Right ventricle myocardium superior (tissue), 1 donor: ENCODE measurements at places on chromosomes 7 and 10.
A peak's percentile ranks its signal among the peaks of the same experiment; 100 is the strongest.

GRCh38 chr7:48245751-48246472 lies 74.7 kb downstream of the ABCA13 start:
- no peak for DNase-seq

DNA sequence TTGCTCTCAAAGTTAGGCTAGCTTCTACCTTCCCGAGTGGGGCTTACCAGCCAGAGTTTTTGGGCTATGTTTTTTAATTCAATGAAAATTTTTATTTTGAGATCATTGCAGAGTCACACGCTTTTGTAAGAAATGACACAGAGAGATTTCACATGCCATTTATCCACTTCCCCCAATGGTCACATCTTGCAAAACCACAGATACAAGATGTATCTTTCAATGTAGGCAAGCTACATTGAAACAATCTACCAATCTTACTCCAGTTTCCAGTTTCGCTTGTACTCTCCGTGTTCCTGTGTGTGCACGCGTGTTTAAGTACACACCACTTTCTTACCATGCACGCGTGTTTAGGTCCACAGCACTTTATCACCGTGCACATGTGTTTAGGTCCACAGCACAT lies 89.4 kb upstream of the LEP start:
- DNase-seq = no peak

- no peak for DNase-seq
Observed at GRCh38 chr7:122454776-122455507, 150.4 kb upstream of the FEZF1 start.

GRCh38 chr10:129491123-129491734 lies 24.2 kb downstream of the MGMT start:
- DNase-seq = no peak

- no peak for DNase-seq
Observed at GRCh38 chr7:155283565-155284194, 14.0 kb upstream of the INSIG1 start.

DNA sequence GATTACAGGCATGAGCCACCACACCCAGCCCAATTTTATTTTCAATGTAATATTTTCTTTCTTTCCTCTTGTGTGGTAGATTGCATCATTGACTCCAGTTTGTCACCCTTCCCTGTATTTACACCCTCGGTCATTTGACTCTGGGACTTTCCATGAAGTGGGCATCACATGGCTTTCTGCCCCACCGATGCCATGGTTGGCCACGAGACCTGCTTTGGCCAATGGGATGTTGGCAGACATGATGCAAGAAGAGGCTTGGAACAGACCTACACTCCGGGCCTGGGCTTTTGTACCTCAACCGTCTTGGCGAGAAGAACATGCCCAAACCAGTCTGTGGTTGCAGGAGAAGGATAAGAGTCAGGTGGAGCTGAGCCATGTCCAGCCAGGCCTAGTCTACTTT lies 38.8 kb upstream of the CACUL1 start:
- no peak for DNase-seq

GRCh38 chr7:31052841-31053601 lies 913 bp downstream of the ADCYAP1R1 start:
- DNase-seq = no peak

DNA sequence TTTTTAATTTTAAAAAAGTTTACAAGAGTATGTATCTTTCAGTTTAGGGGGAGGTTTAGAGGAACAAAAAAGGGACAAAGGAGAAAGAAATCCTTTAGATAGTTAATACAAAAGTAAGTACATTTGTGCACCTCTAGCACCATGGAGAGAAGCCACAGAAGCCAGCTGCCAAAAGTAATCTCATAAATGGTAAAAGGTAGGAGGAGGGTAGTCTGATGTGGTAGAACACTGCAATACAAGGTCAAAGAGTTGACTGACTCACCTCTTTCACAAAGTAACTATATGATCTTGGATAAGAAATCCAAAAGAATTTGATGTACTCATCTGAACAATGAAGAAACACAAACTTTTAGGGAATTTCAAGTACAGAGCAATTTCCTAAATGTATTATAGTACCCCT lies 68.1 kb downstream of the CNOT4 start:
- DNase-seq = no peak

GRCh38 chr7:43954524-43955228 lies 28.4 kb downstream of the UBE2D4 start:
- DNase-seq = no peak

- no peak for DNase-seq
Observed at GRCh38 chr7:94423863-94424735, 29.4 kb downstream of the COL1A2 start.

DNA sequence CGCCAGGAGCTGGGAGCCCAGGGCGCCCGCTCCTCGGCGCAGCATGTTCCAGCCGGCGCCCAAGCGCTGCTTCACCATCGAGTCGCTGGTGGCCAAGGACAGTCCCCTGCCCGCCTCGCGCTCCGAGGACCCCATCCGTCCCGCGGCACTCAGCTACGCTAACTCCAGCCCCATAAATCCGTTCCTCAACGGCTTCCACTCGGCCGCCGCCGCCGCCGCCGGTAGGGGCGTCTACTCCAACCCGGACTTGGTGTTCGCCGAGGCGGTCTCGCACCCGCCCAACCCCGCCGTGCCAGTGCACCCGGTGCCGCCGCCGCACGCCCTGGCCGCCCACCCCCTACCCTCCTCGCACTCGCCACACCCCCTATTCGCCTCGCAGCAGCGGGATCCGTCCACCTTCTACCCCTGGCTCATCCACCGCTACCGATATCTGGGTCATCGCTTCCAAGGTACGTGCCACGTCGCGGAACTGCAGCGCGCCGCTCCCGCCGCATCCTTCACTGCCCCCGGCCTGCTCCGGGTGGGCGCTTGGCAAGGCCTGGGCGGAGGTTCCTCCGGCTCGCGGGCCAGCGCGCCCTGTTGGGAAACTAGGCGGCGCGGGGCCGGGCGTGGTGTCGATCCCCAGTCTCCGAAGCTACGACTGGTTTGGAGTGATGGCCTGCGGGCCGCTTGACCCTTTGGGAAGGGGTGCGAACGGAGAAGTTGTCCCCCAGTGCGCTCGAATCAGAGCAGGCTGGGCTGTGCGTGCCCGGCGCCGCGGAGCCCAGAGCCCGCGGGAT lies 868 bp downstream of the EMX2 start:
- DNase-seq = no peak

DNA sequence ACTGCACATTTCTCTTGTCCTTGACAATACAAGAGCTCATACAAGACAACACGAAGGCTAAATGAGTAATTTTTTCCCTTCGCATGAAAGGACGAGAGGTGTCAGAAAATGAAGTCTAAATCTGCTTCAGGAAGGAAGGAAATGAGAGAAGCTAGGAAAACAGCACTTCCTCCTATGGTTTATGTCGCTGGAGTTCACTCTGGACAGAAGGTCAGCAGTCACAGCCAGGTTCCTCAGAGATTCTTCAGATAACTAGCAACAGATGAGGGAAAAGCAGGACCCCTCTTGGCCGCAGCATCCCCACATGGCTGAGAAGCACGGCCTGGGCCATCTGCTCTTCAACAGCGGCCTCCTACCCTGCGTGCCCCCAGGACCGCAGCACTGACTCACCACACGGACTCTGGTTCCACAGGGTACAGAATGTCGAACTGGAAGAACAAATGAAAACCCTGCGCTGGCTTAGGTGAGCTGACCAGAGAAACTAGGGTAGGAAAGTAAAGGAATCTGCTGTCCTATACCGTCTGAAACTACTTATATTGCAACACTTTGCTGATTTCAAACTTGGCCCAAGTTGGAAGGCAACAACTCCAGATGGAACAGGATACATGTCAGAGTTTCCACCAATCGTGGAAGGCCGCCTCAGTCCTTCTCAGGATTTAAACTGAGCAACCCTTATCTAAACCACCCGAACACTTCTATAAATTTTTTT lies 26.3 kb downstream of the DNMBP start:
- peak; percentile 62 for DNase-seq

DNA sequence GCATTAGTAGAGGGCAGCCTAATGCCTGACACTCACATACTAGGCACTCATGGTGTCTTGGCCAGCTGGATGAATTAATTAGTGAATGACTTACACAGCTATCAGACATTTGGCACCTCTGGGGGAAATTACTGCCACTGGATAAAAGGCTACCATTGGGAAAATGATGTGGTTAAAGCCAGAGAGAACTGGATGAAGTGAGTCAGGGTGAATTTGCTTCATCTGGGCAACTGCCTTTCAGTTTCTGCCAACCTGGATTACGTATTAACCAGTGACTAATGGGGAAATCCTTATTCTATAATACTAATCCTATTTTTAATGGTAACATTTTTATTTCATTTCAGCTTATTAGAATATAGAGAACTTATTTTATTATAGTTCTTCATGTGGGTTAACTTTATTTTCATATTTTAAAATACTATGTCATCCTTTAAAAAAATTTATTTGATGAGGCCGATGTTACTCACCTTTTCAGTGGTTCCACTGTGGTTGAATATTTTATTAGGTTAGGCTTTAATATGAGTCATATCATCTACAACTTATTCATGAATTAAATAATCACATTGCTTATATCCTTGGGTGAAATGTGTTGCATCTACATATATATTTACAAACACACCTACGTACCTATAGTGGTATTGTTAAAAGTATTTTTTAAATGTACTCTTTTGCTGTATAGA lies 85.6 kb upstream of the CAPZA2 start:
- no peak for DNase-seq

- no peak for DNase-seq
Observed at GRCh38 chr10:31187182-31187581, 131.8 kb upstream of the ZEB1 start.
